ENCODE measurements at places on chromosomes 7 and 10.

DNA sequence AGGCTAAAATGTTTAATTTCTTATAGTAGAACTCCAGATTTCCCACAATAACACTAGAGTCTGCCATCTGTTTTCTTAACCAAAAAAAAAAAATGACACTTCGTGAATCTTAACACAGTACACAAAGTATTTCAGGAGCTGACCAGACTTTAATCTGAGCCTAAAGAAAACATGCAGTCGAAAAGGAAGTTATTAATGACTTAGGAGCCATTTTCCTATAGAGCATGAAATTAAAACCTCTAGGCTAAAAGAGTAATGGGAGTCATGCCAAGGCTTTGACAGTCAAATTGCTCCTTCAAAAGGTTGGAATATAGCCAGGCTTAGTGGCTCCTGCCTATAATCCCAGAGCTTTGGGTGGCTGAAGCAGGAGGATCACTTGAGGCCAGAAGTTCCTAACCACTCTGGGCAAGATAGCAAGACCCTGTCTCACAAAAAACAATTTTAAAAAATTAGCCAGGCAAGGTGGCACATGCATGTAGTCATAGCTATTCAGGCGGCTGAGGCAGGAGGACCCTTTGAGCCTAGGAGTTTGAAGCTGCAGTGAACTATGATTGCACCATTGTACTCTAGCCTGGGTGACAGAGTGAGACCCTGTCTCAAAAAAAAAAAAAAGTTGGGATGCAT is 13.6 kb downstream of the MICU1 start:
- no peak for DNase-seq

- DNase-seq, result no peak
Measured at GRCh38 chr7:92425311-92425947, 21.9 kb upstream of the GATAD1 start.

DNA sequence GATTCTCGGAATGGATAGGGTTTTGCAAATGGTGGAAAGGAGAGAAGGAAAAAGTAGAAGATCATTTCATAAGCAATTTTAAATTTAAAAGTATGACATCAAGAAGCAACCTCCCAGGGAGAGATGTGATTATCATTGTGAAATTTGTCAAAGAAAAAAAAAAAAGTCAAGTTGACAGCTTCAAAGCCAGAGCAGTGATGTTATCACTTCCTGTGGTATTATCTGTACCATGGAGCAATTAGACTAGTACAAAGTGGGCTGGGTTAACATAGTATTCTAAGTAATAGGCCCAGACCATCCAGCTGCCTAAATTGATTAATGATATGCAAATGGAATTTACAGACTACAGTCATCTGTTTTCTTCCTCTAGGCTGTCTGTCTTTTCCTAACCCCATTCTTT is 84.0 kb upstream of the NPY start:
- no peak for DNase-seq

GRCh38 chr7:98360221-98361130 is 40.4 kb downstream of the BAIAP2L1 start:
- DNase-seq, result no peak

DNA sequence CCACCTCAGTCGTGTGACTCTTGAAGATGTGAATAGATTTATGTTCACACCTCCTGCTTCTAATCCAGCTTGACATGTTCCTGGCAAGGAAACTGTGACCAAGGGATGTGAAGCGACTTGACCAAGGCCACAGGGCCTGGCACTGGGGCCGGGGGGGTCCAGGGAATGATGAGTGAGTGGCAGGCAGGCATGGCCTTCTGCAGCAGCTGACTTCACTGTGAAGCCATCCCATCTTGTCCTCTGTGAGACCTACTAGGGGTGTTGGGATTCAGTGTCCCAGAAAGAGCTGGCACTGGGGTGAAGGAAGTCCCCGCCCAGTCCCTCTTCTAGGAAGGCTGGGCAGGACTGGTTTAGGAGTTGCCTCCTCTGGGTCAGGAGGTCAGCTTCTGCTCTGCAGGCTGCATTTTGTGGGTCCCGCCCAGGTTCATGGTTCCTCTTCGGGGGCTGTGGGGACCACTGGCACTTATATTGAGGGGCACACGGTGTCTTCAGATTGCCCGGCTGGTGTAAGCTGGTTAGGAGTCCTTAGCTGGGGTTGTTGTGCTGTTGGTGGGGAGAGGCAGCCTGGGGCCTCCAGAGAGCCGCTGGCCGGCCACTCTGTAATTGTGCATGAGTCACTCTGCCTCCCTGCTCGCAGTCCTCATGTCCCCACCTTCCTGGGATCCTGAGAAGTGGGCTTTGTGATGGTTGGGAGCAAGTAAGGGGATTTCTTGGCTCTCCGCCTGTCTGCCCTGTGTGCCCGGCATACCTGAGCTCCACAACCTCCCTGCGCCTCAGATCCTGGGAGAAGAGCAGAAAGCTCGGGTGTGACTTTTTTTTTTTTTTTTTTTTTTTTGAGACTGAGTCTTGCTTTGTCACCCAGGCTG is 11.0 kb downstream of the ZMIZ1 start:
- DNase-seq, result no peak

DNA sequence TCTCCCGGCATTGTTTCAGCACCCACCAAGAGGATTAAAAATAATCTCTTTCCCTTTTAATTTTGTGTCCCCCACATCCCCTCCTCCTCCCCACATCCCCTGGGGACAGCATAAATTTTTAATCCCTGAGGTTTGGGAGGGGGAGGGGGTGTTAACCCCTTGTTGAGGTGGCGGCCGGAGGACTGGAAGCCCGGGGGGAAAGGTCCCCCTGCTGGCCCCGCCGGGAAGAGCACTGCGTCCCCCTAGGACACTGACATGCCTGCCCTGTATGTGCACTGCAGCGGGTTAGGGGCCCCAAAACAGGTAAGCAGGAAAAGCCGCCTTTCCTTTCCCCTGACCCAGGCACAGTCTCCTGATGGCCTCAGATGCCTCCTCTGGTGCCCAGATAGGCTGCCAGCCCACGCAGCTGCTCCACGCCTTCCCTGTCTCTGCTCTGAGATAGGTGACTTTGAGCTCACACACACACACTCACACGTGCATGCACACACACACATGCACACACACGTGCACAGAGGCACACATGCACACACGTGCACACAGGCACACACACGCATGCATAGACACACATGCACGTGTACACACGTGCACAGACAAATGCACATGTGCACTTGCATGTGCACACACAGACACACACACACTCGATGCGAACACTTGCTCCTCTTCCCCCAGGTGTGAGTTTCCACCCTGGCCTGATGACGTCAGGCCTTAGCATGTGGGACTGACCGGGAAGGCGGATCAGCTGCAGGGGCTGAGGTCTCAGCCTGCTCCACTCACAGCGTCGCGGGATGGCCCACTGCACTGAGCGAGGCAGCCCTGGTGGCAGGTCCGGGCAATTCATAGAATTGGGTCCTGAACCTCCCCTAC is 12.3 kb downstream of the CNPY1 start:
- no peak for DNase-seq

DNA sequence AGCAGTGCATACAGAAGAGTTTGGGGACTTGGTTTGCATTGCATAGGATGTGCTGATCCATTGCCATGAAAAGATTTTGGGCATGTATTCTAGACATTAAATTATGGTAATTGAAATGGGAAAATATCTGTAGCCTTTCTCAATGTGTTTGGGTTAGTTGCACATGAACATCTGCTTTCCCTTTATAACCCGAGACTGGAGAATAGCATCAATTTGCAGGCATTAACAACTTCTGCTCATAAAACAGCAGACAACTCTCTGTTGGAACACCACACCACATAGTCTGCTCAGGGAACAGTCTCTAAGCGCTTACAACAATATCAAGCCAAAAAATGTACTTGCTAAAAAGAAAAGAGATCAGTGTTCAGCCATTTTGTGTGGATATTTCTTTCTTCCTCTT is 1391.1 kb upstream of the LRRTM3 start:
- no peak for DNase-seq
